Activated CD4-positive, alpha-beta T cell treated with anti-CD3 and anti-CD28 coated beads for 1 hour (primary cell): ENCODE measurements at places on chromosomes 16 and 17.

DNA sequence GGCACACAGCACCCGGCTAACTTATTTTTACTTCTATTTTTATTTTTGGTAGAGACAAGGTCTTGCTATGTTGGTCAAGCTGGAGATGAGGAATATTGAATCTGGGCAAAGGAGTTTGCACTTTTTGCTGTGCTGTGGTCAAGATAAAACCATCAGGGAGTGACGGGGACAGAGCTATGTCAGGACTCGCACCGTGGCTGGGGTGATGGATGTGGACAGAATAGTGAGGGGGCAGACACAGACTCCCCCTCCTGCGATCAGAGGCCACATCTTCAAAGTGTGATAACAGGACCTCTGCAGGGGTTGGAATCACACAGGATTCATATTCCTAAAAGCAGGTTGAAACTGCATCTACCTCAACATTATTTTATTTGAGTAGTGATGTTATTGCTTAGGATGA lies 25.6 kb downstream of the IL21R start:
- DNase-seq, result no peak

- no peak for DNase-seq
Measured at GRCh38 chr17:67850991-67851631, 25.8 kb downstream of the BPTF start.

GRCh38 chr17:47945529-47946508 lies 4.4 kb downstream of the PNPO start:
- DNase-seq, result no peak

GRCh38 chr16:11094075-11094856 lies 149.9 kb downstream of the CLEC16A start:
- peak; percentile 45 for DNase-seq

GRCh38 chr16:64254443-64255367 lies 867.2 kb downstream of the CDH11 start:
- no peak for DNase-seq

GRCh38 chr16:55369151-55369550 lies 45.1 kb downstream of the IRX6 start:
- no peak for DNase-seq

DNA sequence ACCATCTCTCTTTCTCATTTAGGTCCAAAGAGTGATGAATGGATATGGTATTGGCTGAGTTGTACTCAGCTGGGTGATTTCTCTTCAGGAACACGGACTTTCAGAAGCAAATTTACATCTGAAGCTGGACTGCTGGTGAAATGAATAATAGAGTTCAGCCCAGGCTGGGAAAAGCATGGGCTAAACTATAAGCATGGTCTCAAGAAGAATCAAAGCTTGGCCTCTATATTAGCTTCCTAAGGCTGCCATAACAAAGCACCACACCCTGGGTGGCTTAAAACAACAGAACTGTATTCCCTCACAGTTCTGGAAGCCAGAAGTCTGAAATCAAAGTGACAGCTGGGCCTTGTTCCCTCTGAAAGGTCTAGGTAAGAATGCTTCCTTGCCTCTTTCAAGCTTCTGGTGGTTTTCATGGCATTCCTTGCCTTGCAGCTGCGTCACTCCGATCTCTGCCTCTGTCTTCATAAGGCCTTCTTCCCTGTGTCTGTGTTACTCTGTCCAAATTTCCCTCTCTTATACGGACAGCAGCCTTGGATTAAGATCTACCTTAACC lies 89.8 kb upstream of the CES5A start:
- DNase-seq, result no peak

- no peak for DNase-seq
Measured at GRCh38 chr17:66018786-66019185, 173.1 kb downstream of the CEP112 start.

GRCh38 chr17:8369944-8370343 lies 6.6 kb downstream of the KRABD2 start:
- no peak for DNase-seq
